Camera-type eye (tissue), 1 donor: ENCODE measurements at places on chromosomes 3 and 15. TPM values are rescaled to one million over a fixed set of nuclear protein-coding genes. Genes with fewer than 3 reads are reported as not detected.

The SLC22A14 gene
- total RNA-seq = 0.16 TPM

The FLNB gene
- 110 TPM for total RNA-seq

The ALDH1L1 gene
- 2.5 TPM for total RNA-seq

The SLC6A1 gene
- 23.7 TPM for total RNA-seq

The CATSPER2 gene
- total RNA-seq = 5.7 TPM

The ACSBG1 gene
- 1.0 TPM for total RNA-seq

The GAP43 gene
- total RNA-seq = 25.6 TPM

The LDHAL6B gene
- not detected for total RNA-seq

The CCR4 gene
- total RNA-seq = 0.22 TPM

The UNC13C gene
- 67.3 TPM for total RNA-seq

The NR1I2 gene
- 0.38 TPM for total RNA-seq

The ANKRD63 gene
- not detected for total RNA-seq
